ENCODE measurements at places on chromosomes 11 and 22. TPM values are rescaled to one million over a fixed set of nuclear protein-coding genes. Genes with fewer than 3 reads are reported as not detected.

The IFTAP gene
- total RNA-seq: 13.8 TPM

The OR4S2 gene
- not detected for total RNA-seq

The PATE2 gene
- not detected for total RNA-seq

DNA sequence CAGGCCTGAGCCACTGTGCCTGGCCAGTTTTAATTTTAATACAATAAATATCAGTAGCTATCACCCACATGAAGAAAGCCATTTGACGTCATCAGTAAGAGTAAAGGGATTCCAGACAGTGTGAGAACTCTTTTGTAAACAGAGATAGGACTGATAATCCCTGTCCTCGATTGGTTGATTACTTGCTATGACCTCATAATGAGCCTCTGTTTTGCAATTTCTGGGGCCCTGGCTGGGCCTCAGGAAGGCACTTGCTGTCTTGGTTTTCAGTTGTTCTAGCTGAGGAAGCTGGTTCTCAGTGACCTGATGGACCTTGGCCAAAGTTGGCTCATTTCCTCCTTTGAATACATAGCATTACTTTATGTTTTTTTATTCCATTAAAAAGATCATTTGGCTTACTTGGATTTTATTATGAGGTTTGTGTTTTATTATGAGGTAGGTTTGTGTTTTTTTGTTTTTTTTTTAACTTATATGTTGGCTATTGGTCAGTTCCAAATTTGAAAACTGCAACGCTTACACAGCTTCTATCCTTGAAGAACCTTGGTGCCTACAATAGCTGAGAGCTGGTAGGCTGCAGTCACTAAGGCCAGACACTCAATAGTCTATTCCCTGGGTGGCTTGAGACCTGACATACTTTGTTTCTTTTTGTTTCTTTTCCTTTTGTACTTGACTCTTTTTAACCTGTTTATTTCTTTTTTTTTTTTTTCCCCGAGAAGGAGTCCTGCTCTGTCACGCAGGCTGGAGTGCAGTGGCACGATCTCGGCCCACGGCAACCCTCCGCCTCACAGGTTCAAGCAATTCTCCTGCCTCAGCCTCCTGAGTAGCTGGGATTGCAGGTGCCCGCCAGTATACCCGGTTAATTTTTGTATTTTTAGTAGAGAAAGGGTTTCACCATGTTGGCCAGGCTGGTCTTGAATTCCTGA lies 20.0 kb downstream of the MARK2 start:
- no peak for DNase-seq
- no peaks in the 10 kb centered on the region for H3K27me3 ChIP-seq
- H3K4me3 ChIP-seq: no peak overlapping the region

Measured in HCT116 (cell line).